Neural crest cell (in vitro differentiated cells): ENCODE measurements at places on chromosomes 12 and 14. TPM values are rescaled to one million over a fixed set of nuclear protein-coding genes. Genes with fewer than 3 reads are reported as not detected.

The KLRC4 gene
- total RNA-seq = not detected in 2 replicates

The IFI27 gene
- total RNA-seq = 8.1 and 9.5 TPM in 2 replicates

The HSPB8 gene
- 0.50 and 0.58 TPM in 2 replicates for total RNA-seq

The RAD51AP1 gene
- 48.2 and 49.0 TPM in 2 replicates for total RNA-seq

The RTL1 gene
- 0.09 and 0.18 TPM in 2 replicates for total RNA-seq

The OR6C6 gene
- total RNA-seq = not detected in 2 replicates

The TAS2R19 gene
- 2.8 and 3.3 TPM in 2 replicates for total RNA-seq

The FAM186B gene
- 0.28 TPM in 1 of 2 replicates, not detected in the other for total RNA-seq

The CAPZA3 gene
- not detected in 2 replicates for total RNA-seq

The ADAM21 gene
- not detected in 2 replicates for total RNA-seq

The TMEM132C gene
- total RNA-seq = 10.6 and 10.9 TPM in 2 replicates

GRCh38 chr12:112303004-112303403 is 79.2 kb downstream of the HECTD4 start:
- no peaks in the 10 kb centered on the region for H3K27me3 ChIP-seq
- H3K4me3 ChIP-seq = no peak overlapping the region
- H3K36me3 ChIP-seq = peaks cover 10% of the 10 kb centered on the region

- DNase-seq = no peak
- peaks cover 84% of the 10 kb centered on the region for H3K27me3 ChIP-seq
- H3K27ac ChIP-seq = no peak overlapping the region
- H3K36me3 ChIP-seq = no peaks in the 10 kb centered on the region
- H3K4me1 ChIP-seq = no peaks in the 10 kb centered on the region
- no peak overlapping the region for H3K4me3 ChIP-seq
Observed at GRCh38 chr12:107873223-107873622, 98.7 kb downstream of the ASCL4 start.

GRCh38 chr14:100540926-100541620 is 46.1 kb downstream of the BEGAIN start:
- peaks cover 20% of the 10 kb centered on the region for H3K4me1 ChIP-seq
- no peaks in the 10 kb centered on the region for H3K27me3 ChIP-seq
- DNase-seq = no peak
- H3K4me3 ChIP-seq = no peak overlapping the region
- no peak overlapping the region for H3K27ac ChIP-seq
- no peaks in the 10 kb centered on the region for H3K36me3 ChIP-seq

- no peaks in the 10 kb centered on the region for H3K4me1 ChIP-seq
- no peak overlapping the region for H3K4me3 ChIP-seq
- H3K27ac ChIP-seq = no peak overlapping the region
- DNase-seq = no peak
- H3K36me3 ChIP-seq = no peaks in the 10 kb centered on the region
Observed at GRCh38 chr12:74170645-74171477, 366.8 kb upstream of the ATXN7L3B start.

DNA sequence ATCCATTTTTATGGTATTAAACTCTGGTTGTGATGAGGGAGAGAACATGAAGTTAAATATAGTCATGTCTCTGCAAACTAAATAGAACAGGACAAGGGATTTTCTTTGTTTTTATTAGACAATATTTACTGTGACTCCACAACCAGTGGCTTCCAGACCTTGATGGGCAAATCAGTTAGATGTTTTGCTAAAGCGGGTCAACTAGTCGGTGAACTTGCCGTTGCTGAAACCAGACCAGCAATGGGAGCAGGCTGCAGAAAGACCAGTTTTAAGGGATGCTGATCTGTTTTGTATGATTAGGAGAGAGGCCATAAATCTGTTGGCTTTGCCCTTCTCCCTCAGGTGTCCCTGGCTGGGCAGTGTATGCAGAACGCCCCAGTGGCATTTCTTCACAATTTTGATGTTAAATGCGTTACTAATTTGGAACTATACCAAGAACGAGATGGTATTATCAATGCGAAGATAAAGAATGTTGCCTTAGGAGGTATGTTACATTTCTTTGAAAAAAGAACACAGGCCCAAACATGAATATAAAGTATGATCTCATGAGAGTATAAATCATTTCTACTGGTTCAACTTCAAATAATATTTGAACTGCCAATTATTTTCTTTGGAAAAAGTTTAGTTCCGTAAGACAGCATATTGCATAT is 19.4 kb downstream of the TCTN2 start:
- peaks cover 7% of the 10 kb centered on the region for H3K36me3 ChIP-seq
- H3K27me3 ChIP-seq = no peaks in the 10 kb centered on the region
- no peak overlapping the region for H3K27ac ChIP-seq
- DNase-seq = no peak

DNA sequence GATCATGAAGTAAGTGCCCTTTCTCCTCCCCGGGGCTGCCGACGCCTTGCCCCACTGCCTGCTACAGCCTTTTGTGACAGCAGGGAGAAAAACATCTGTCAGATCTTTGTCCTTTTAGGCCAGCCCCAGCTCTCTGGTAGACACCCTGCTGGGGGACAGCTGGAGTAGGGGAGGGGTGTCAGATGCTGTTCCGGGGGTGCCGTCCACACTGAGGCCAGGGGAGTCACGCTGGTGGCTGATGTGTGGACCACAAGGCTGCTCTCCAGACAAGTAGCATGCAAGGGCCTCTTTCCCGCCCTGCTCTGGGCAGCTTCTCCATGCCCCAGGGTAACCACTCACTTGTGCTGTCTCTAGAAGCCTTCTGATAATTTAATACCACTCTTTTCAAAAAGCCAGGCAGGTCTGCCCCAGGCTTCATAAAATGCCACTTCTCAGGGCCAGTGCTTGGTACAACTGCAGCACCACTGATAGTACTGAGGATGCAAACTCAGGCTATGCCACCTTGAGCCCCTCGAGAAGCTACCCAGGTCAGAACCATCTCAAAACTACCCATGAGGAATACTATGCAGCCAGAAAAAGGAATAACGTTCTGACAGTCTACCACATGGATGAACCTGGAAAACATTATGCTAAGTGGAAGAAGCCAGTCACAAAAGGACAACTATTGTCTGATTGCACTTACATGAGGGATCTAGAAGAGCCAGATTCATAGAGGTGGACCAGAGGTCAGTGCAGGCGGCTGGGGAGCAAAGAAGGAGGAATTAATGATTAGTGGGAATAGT is 66.0 kb upstream of the RIN3 start:
- DNase-seq = no peak
- H3K27me3 ChIP-seq = no peaks in the 10 kb centered on the region
- H3K4me3 ChIP-seq = no peak overlapping the region
- H3K4me1 ChIP-seq = no peaks in the 10 kb centered on the region
- H3K27ac ChIP-seq = no peak overlapping the region

- H3K27ac ChIP-seq = no peak overlapping the region
- no peaks in the 10 kb centered on the region for H3K36me3 ChIP-seq
- no peaks in the 10 kb centered on the region for H3K4me1 ChIP-seq
Observed at GRCh38 chr12:99810718-99811593, 163.4 kb downstream of the GARIN6 start.

DNA sequence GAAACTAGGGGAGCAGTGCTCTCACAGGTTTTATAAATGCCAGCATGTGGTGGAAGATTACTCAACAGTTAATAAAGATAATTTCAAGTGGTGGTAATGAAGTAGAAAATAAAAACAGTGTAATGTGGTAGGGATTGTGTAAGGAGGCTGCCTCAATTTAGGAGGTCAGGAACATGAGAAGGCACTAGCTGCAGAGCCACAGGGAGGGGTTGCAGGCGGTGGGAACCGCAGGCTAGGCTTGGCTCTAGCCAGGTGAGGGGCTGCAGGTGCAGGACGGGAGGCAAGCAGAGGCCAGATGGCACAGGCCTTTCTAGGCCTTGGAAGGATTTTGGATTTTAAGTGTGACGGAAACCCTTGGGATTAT is 768 bp downstream of the METTL25 start:
- no peaks in the 10 kb centered on the region for H3K27me3 ChIP-seq
- peak overlapping the region; percentile 19 for H3K27ac ChIP-seq
- peak overlapping the region; percentile 99 for H3K4me3 ChIP-seq
- H3K4me1 ChIP-seq = peaks cover 18% of the 10 kb centered on the region
- H3K36me3 ChIP-seq = peaks cover 9% of the 10 kb centered on the region

GRCh38 chr12:116066381-116067230 is 210.9 kb downstream of the MED13L start:
- peaks cover 38% of the 10 kb centered on the region for H3K4me1 ChIP-seq
- peak; percentile 35 for DNase-seq
- H3K4me3 ChIP-seq = no peak overlapping the region
- H3K36me3 ChIP-seq = no peaks in the 10 kb centered on the region
- H3K27me3 ChIP-seq = no peaks in the 10 kb centered on the region

DNA sequence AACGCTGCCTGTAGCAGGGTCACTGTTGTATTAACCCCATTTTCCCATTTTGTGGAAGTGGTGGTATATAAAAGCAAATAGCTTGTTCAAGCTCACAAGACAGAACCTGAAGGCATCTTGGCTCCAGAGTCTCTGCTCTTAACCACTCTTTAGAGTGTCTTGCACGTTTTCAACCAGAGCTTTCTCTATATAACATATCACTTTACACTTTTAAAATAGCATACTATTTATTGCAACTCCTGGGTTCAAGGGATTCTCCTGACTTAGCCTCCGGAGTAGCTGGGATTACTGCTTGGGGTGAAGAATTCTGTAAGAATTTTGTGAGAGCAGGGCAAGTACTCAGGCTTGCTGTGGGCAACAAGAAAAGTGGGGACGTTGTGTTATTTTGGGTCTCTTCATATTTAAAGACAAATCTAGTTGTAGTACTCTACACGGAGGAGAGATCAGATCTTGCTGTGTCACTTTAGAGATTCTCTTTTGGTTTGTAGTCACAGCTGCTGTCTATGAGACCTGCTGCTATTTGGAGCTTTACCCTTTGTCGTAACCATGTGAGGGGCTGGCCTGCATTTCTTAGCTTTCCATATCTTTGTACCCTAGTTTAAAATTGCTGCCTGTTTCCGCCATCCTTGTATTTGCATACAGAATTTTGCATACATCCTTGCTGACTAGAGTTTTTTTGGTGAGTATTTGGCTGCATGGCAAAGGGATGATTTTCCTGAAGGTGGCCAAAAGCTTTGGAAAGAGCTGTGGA is 40.7 kb downstream of the WDR20 start:
- H3K27ac ChIP-seq = no peak overlapping the region
- no peak overlapping the region for H3K4me3 ChIP-seq
- H3K36me3 ChIP-seq = no peaks in the 10 kb centered on the region
- DNase-seq = no peak
- H3K4me1 ChIP-seq = peaks cover 31% of the 10 kb centered on the region
- no peaks in the 10 kb centered on the region for H3K27me3 ChIP-seq

DNA sequence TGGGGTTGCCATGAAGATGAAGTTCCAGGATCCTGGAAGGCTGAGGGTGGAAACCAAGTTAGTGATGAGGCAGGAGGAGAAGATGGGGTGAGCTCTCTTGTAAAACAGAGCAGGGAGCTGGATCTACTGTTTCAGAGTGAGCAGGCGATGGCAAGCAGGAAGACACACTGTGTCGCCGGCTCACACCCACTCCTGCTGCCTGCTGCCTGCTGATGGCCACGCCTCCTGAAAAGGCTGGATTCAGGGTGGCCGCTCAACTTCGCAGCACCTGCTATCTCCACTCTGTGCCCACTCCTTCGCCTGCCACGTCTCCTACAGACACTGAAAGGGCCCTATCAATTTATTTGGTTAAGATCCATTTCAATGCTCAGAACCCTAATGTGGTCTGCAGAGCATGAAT is 96.1 kb downstream of the RBM19 start:
- no peaks in the 10 kb centered on the region for H3K27me3 ChIP-seq
- H3K4me1 ChIP-seq = peaks cover 4% of the 10 kb centered on the region
- no peak overlapping the region for H3K27ac ChIP-seq
- DNase-seq = no peak
- H3K36me3 ChIP-seq = peaks cover 16% of the 10 kb centered on the region

GRCh38 chr12:5260591-5261086 is 171.3 kb upstream of the NTF3 start:
- H3K4me3 ChIP-seq = no peak overlapping the region
- H3K27ac ChIP-seq = no peak overlapping the region
- DNase-seq = no peak
- no peaks in the 10 kb centered on the region for H3K36me3 ChIP-seq

DNA sequence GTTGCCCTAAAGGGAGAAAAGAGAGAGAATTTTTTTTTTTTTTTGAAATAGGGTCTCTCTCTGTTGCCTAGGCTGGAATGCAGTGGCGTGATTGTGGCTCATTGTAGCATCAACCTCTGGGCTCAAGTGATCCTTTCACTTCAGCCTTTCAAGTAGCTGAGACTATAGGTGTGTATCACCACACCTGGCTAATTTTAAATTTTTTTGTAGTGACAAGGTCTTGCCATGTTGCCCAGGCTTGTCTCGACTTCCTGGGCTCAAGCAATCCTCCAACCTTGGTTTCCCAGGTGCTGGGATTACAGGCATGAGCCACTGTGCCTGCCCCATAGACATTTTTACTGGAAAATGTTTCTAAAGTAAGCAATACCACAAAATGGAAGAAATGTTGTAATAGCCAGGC is 36.8 kb downstream of the YARS2 start:
- no peak overlapping the region for H3K4me3 ChIP-seq
- H3K27me3 ChIP-seq = no peaks in the 10 kb centered on the region
- peaks cover 10% of the 10 kb centered on the region for H3K36me3 ChIP-seq
- DNase-seq = no peak

GRCh38 chr12:76074701-76075336 is 9.7 kb downstream of the NAP1L1 start:
- no peak overlapping the region for H3K27ac ChIP-seq
- H3K4me3 ChIP-seq = no peak overlapping the region
- peaks cover 45% of the 10 kb centered on the region for H3K4me1 ChIP-seq

DNA sequence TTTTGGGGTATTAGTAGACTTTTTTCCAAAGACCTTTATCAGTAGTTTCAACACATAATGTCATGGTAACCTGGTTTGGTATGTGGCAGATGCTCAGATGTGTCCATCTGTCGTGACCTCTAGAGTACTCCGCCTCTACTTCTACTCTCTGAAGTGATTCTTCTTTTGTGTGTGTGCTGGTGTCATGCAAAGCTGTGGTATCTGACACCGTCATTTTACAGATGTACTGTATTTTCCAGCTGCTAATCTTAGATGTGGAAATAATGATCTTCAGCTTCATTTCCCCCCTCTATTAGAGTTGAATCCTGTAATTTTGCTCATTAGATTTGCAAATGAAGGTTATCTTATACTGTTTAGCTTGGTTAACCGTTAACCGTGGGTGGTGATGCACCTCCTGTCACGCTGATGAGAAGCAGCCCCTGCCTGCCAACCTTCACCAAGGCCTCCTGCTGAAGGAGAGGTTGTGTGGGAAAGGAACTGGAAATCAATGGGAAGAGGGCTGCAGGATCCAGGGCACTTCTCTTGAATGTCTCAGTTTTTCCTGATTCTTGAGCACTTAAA is 222.4 kb upstream of the AMIGO2 start:
- no peaks in the 10 kb centered on the region for H3K36me3 ChIP-seq
- peak overlapping the region; percentile 70 for H3K27ac ChIP-seq
- H3K27me3 ChIP-seq = no peaks in the 10 kb centered on the region
- no peak overlapping the region for H3K4me3 ChIP-seq
- no peak for DNase-seq
- peaks cover 11% of the 10 kb centered on the region for H3K4me1 ChIP-seq

GRCh38 chr12:56020423-56021184 is at the start of gene IKZF4:
Gene IKZF4 (plus strand): TSS chr12:56021043. CDS start chr12:56021494, 451 bp downstream.
- no peaks in the 10 kb centered on the region for H3K27me3 ChIP-seq
- peaks cover 63% of the 10 kb centered on the region for H3K4me1 ChIP-seq
